ENCODE measurements at places on chromosomes 1 and 21.

DNA sequence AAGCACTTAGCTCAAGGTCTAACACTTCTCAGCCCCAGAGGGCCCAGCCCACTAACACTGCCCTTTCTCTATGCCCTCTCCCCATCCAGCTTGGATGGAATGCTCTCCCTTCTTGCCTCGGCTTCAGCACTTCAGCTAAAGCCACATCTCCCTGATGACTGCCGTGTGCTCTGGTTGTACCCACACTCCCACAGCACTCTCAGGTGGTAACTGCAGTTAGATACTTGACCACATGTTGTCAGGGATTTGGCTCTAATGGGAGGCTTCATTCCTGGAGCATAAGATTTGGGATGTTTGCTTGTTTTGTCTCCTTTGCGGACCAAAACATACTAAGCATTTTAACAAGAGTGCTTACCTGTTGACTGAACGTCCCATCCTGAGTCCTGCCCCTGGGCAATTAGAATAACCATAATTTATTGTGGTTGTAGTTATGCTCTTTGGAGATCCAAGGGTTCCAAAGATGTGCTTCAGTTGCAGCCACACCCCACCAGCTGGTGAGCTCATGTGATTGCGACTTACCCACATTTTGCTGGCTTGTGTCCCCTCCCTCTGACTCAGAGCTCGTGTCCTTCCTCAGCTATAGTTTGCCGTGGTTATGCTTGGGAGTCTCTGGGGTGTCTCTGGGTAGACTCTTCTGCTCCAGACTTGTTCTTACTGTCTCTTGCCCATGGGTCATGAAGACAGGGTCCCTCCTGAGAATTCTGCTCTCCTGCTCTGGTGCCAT is 7.7 kb upstream of the SLC26A9 start:
- no peak for DNase-seq

DNA sequence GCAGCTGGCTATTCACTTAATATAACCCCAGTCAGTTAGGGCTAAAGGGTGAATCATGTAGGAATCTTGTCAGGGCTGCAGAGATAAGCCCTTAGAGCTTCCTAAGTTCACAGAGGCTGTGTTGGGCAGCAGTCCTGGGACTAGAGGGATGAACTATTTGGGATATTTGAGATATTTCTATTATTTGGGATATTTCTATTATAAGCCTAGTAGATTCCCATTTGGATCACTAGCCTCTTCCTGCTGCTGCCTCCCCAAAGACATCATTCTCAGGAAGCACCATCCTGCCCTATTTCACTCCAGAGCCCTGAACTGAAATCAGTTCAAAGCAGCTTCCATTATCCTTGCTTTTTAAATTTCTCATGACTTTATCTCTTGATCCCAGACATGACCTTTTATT is 501.3 kb downstream of the NUF2 start:
- no peak for DNase-seq

- DNase-seq: no peak
These were observed 221.4 kb downstream of the HLX start for GRCh38 chr1:221100611-221101010.

- no peak for DNase-seq
These were observed 494.7 kb downstream of the SMYD3 start for GRCh38 chr1:246012341-246012740.

- no peak for DNase-seq
These were observed 7.2 kb upstream of the TACSTD2 start for GRCh38 chr1:58584082-58584895.

- DNase-seq: no peak
These were observed 78.2 kb upstream of the CAPZB start for GRCh38 chr1:19563324-19564097.

GRCh38 chr1:177275736-177276135 is 105.0 kb downstream of the BRINP2 start:
- no peak for DNase-seq

GRCh38 chr1:235998812-235999211 is 66.1 kb downstream of the NID1 start:
- DNase-seq: peak; percentile 4

DNA sequence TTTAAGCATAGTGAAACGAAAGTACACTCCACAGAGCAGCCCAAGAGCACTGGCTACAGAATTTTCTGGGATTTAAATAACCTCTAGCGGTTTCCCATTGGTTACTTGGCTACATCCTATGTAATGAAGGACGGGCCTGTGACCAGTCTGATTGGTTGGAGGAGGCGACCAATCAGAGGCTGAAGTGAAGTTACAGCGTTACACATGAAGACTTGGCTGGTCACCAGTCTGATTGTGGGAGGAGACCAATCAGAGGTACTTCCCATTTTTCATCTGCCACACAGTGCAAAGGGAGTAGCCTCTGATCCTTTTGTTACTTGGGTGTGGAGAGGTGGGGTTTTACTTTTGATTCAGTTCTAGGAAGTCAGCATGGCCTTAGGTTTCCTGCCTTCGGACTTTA is 142.7 kb upstream of the SERTAD4 start:
- no peak for DNase-seq
